ENCODE measurements at places on chromosomes 4 and X.

DNA sequence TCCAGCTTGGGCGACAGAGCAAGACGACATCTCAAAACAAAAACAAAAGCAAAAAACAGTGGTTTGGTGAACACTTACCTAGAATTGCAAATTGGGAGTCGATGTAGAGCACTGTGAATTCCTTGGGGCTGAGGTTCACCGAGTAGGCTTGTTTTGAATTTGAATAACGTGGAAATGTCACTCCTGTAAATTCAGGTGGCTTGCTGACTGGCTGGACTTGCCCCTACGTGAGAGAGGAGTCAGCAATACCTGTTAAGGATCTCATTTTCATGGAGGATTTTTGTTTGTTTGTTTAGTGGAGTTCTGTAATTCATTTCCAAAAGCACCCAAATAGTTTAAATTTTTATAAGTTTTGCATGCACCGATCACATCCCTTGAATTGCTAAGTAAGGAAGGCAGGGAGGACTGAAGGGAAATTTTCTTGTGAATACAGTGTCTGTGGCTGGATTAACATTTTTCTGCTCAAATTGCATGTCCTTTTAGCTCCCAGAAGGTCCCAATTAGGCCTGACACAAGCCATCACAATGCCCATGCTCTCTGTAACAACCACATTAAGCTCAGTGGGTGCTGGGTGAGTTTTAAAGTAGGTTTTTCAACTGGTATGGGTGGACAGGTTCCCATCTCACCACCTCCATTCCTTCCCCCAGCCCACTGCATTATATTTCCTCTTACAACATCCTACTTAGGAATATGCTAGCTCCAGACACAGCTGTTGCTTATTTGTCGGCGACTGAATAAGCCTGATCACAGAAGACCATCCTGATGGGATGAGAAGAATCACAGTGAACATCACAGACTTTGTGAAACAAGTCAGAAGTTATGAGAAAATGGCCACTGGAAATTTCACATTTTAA lies 58.5 kb upstream of the TTC29 start:
- DNase-seq = no peak

GRCh38 chr4:42789041-42789567 lies 103.4 kb upstream of the GRXCR1 start:
- no peak for DNase-seq

DNA sequence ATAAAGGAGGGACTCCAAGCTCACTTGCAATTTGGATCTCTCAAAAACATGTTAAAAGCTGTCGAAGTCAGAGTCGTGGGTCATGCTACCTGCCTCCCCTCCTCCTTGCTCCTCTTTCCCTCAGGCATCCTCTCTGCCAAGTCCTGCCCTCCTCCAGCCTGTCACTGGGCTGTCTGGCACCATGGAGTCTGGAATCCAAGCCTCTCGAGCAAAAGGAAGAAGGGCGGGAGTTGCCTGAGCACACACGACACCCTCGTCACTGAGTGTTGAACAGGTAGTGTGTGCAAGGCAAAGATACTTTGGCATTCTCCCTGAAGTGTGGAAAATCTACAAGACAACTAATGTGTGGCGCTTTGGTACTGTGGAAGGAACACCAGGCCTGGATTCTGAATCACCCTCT lies 62.2 kb downstream of the HAUS3 start:
- DNase-seq = no peak

DNA sequence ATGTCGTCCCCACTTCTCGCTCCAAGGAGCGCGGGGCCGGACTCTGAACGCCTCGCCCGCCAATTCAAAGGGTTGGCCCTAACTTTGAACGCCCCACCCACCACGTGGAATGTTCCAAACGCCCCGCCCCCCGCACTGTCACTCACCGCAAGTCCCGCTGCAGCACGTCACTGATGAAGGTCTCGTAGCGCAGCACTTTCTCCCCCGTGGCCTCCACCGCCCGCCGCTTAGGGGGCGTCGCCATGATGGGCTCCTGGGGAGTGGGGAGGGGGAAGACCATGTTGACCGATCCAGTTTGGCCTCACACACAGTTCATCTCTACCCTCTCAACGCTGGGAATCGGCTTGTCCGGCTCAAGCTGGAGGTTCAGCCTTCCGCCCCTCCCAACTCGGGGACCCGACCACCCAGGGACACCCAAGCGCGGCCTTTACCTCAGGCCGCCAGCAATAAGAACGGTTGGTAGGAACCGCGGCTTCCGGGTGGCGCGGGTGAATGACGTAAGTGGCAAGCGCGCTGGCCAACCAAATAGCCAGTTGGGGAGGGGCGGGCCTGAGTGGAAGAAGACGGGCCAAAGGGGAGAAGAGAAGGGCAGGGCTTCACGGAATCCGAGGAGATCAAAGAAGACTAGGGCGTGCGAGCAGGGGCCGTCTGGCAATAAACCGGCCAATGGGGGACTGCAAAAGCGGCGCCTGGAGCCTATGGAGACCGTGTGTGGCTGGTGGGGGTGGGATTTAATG lies at the start of gene UXT:
UXT (minus strand) TSS at position 497 of the 737 bp plus-strand sequence; CDS start at position 244, 253 bp downstream.
- DNase-seq = peak; percentile 90

DNA sequence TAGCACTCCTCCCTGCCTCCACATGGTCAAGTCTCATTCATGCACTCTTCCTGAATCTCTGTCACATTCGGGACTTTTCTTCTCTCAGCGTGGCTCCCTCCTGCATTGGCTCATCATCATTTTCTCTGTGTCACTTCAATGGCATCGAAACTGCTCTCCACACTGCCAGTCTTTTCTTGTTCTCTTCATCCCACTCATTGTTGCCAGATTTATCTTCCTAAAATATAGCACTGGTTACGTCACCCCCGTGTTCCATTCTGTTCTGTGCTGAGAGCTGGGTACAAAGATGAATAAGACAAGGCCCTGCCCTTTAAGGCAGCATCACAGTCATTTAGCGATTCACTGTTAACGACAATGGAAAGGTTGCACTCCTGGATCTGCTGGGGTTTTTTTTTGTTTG lies 174.4 kb upstream of the TBC1D9 start:
- DNase-seq = peak; percentile 73

- no peak for DNase-seq
Observed at GRCh38 chrX:23737413-23737812, 5.7 kb downstream of the ACOT9 start.

DNA sequence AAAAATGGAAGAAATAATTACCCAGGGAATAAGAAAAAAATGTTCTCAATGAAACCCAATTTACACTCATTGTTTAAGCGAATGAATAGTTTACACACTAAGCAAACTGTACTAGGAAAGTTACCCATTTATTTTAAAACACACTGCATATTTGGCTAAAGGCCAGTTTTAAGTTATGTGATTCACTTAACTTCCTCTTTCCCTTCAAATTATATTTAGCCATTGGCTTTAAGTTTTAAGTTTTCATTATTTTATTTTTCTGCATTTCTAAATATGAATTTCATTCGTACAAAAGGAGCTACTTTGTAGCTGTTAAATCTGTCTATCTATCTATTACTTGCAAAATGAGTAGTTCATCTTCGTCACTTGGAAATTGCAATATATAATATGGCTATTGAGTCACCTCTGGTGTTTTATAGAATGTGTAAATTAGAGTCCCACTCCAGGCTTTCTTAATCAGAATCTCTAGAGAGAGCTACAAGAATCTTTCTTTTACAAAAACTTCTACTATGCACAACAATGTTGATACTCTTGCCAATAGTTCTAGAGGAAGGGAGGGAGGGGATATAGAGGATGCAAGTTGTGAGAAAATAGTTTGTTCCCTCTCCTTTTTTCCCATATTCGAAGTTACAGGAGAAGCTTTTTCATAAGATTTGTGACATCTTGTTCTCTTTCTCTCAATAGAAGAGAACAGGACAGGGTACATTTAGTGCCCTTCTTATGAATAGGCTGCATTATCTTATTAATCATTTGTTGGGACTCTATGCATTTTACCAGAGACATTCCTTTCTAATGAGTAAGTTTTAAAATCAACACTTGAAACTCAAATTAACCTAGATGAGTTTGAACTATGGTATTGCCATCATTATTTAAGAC lies 41.8 kb downstream of the SULT1B1 start:
- DNase-seq = no peak

DNA sequence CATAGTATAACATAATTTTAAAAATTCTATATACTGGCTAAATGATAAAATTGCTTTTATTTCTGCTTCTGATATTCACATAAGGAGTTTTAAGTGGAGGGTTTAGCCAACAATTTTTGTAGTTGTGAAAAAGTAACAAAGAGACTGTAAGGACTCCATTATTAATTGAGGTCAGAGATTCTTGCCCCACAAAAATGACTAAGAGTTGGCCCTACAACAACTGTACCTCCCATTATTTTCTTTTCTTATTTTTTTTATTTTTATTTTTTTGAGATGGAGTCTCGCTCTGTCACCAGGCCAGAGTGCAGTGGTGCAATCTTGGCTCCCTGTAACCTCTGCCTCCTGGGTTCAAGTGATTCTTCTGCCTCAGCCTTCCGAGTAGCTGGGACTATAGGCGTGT lies 9.4 kb upstream of the ADH1B start:
- DNase-seq = no peak

GRCh38 chrX:77433001-77433400 lies 14.2 kb upstream of the FGF16 start:
- no peak for DNase-seq

DNA sequence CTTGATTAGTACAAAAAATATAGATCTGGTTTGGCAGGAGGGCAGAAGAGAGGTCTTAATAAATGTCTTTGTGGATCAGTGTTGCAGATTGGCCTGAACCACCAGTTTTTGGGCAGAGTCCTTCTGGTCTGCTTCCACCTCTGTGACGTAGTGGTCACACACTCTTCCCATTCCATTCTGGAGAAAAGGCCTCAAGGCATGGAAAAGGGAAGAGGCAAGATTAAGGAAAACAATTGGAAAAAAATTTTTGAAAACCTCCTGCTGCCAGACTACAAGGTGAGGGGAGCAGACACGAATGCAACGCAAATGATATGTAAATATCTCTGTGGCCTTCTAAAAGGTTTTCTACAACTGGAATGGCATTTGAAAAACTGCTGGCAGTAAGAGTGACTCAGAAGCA lies 24.3 kb upstream of the FAM47C start:
- no peak for DNase-seq

DNA sequence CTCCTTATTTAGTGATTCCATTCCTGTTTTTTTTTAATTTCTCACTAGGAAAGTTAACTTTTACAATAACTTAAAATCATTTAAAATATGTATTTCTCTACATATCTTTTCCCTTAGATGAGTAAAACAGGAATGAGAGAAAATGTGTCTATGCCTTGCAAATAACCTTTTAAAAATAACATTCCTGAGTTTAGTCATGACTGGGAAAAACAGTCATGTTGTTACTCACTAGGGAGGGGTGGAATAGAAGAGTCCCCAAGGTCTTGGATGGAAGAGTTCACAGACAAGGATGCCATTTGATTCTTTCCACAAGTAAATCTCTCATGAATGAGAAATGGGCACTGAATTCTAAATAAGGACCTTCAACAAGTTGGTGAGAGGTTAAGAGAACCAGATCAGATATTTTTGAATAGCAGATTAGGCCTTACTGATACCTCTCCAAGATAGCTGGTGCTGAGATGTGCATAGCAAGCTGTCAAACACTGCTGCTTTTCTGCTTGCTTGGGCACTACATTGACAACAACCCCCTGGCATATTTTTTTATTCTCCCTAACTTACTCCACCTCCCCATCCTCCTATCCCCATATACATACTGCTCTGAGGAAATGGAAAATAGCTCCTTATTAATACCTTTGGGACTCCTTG lies 25.1 kb downstream of the UGDH start:
- DNase-seq = no peak

GRCh38 chr4:76354517-76355473 lies 48.3 kb downstream of the STBD1 start:
- DNase-seq = no peak

GRCh38 chr4:23134331-23134730 lies 441.6 kb downstream of the GBA3 start:
- DNase-seq = no peak
